Left lobe of liver (tissue), 2 donors: ENCODE measurements at places on chromosomes 12 and 14. TPM values are rescaled to one million over a fixed set of nuclear protein-coding genes. Genes with fewer than 3 reads are reported as not detected.

The POP5 gene
- 24.1 TPM for total RNA-seq

The EPYC gene
- total RNA-seq: not detected

DNA sequence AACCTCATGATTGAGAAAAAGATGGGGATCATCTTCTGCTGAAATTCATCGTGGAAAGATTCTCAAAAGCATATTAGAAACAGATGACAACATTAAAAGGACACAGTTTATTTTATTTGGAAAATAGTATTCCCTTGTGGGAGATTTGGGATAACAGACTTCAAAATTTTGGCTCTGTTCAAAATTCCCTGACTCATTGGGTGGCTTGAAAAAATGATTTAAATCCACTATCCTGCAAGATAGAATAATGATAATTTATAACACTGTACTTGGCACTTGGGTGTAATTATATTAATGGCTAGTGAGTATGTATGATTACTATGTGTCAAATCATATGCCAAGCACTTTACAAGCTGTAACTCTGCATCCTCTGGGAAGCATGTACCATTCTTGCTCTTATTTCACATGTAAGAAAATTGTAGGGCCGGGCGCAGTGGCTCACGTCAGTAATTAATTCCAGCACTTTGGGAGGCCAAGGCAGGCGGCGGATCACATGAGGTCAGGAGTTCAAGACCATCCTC, 128.8 kb downstream of the LMNTD1 start:
- DNase-seq: no peak

GRCh38 chr14:106790189-106791036, 1264.0 kb downstream of the TMEM121 start:
- DNase-seq: peak; percentile 72

DNA sequence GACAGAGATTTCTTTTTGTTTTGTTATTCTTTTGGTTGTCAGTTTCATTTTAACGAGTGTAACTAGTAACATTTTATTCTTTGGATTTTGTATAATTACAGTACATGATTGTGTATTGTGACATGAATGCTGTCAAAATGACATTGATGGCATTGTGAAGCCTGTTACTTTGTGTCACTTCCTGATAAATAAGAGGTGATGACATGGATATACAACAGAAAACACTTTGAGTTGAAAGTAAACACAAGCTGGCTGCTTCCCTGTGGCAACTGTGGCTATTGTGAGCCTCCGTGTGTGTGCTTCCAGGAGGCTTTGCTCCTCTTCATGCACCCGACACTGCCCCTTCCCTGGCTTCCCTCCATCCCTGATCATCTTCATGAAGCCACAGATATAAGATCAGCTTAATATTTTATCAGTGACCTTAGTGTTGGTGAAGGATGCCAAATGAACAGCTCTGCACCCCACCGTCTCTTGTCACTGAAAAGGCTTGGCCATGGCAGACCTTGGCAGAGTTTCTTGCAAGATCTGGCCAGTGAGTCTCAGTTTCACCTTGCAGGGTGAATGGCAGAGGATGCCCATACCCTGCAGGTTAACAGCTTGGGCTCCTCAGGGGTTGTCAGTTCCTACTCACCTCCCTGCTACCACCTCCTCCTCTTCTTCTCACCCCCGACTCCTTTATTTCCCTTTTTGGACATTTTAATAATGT, 191.9 kb downstream of the EPS8 start:
- no peak for DNase-seq

- no peak for DNase-seq
Measured at GRCh38 chr14:59186306-59186705, 2.2 kb upstream of the DAAM1 start.

DNA sequence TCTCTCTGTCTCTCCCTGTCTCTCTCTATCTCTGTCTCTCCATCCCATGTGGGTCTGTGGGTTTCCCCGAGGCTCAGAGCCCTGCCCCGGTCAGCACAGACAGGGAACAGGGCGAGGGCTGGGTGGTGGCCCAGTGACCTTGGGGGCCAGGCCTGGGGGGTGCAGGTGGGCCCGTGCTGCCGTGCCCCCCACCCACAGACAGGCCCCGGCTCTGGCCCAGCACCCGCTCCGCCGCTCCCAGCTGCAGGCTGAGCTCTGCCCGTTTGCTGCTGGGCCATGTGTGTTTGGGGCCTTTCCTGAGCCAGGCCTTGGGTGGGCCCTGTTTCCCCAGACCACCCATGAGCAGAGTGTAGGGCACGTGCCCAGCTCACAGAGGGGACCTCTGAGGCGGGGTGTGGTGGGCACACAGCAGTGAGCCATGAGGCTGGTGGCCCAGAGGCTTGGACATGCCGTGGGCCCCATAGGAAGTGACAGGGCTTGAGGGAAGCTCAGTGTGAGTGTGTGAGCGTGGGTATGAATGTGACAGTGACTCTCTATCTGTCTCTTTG, 51.0 kb downstream of the TMEM121 start:
- DNase-seq: peak; percentile 34

GRCh38 chr12:95942524-95943329, at the start of gene CCDC38:
Gene CCDC38, minus strand, starts transcription at chr12:95942614. Its CDS starts 6,105 bp downstream, at chr12:95936509.
- peak; percentile 91 for DNase-seq
